ENCODE measurements at places on chromosomes 7 and 10. TPM values are rescaled to one million over a fixed set of nuclear protein-coding genes. Genes with fewer than 3 reads are reported as not detected.

The DNAH11 gene
- 1.2 TPM for total RNA-seq

The UTF1 gene
- not detected for total RNA-seq

The RARRES2 gene
- not detected for total RNA-seq

The GIMAP5 gene
- not detected for total RNA-seq

The BHLHA15 gene
- 1.3 TPM for total RNA-seq

The RTKN2 gene
- 0.89 TPM for total RNA-seq

The CPN1 gene
- not detected for total RNA-seq

The ELN gene
- total RNA-seq: 0.59 TPM

The NUTM2B gene
- total RNA-seq: under 0.01 TPM

The FKBP6 gene
- not detected for total RNA-seq

The DGKI gene
- 15.5 TPM for total RNA-seq

The APBB1IP gene
- total RNA-seq: not detected

The UBTD1 gene
- 34.0 TPM for total RNA-seq

The FGFR2 gene
- total RNA-seq: 9.2 TPM

The ALOX5 gene
- total RNA-seq: not detected

The CFAP43 gene
- 0.18 TPM for total RNA-seq

The PARD3 gene
- 38.9 TPM for total RNA-seq

The ZNF365 gene
- 2.8 TPM for total RNA-seq

The SLIT1 gene
- total RNA-seq: 0.05 TPM

The TNRC18 gene
- total RNA-seq: 36.8 TPM

The WNT2 gene
- total RNA-seq: 0.97 TPM

The PLXDC2 gene
- 19.0 TPM for total RNA-seq

The ACBD7 gene
- 0.30 TPM for total RNA-seq

The ITPRID1 gene
- not detected for total RNA-seq

The ANKRD7 gene
- 0.97 TPM for total RNA-seq

The OPN4 gene
- 0.14 TPM for total RNA-seq

The PKD2L1 gene
- not detected for total RNA-seq

The NEUROD6 gene
- total RNA-seq: not detected

The SPOCK2 gene
- total RNA-seq: 0.23 TPM

The SLC26A3 gene
- total RNA-seq: not detected

The RBP4 gene
- 0.09 TPM for total RNA-seq

The CALY gene
- total RNA-seq: 0.30 TPM

The FBH1 gene
- total RNA-seq: 116 TPM

The CYP2C19 gene
- total RNA-seq: not detected

The DCLRE1A gene
- 4.2 TPM for total RNA-seq

The PRLHR gene
- not detected for total RNA-seq

The EPHB6 gene
- 2.6 TPM for total RNA-seq

The LIMK1 gene
- total RNA-seq: 148 TPM

The KMT2C gene
- 43.4 TPM for total RNA-seq

All from smooth muscle cell of the umbilical artery (primary cell).